ENCODE measurements at places on chromosomes 3 and 15.
A peak's percentile ranks its signal among the peaks of the same experiment; 100 is the strongest.

GRCh38 chr15:70063261-70063925, 34.3 kb downstream of the TLE3 start:
- no peak for DNase-seq

- DNase-seq = no peak
These were observed 270.9 kb downstream of the ULK4 start for GRCh38 chr3:41690766-41691563.

GRCh38 chr15:57038496-57038895, 120.1 kb downstream of the TCF12 start:
- DNase-seq = no peak

DNA sequence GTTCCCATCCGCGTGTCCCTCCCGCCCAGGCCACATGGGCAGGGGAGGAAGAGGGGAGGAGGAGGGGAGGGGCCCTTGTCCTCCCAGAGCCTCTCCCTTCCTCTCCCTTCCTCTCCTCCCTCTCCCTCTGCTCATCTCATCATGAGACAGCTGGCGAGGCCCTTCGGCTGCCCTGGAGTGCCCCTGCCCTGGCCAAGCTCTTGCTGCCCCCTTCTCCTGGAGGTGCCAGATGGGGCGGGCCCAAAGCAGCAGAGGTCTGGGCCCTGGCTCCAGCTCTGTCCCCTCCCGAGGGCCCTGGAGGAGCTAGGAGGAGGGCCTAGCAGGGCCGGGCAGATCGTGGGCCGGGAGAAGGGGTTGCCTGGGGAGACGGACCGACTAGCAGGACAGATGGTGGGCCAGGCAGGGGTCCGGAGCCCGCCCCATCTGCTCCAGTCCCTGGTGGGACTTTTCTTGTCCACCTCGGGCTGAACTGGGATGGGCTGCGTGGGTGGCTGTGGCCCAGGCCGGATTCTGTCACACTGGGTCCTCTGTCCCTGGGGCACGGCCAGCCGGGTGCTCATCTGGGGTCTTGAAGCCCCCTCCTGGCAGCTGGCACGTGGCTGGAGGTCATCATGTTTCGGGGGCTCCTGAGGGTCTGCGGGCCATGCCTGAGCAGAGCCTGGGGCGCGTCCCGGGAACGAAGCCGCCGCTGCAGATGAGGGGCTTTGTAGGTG, 183.4 kb downstream of the GOLGA6L6 start:
- no peak for DNase-seq

DNA sequence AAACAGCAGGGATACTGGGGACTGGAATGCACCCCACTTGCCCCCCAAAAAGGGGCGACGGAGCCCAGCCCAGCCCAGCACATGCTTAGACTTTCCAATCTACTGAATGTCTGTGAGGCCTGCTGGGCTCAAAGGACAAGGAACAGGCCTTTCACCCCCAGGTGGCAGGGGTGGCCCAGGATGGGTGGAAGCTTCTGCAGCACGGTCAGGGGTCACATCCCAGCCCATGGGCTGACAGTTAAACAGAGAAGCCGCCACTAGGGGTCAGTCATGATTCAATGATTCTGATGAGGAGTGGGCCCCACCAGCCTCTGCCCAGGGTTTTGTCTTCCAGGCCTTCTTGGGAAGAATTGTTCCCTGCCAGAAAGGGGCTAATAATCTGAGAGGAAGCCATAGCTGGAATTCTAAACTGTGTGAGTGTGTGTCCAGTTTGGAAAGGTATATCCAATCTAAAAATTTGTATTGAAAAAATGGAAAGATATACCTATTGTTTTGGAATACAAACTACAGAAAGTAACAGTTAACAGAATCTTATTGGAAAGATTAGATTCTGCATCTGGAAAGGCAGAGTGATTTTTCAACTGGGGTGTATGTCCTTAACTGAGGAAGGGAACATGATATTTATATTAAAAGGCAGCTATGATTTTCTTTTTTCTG, 2.2 kb downstream of the CHRNB4 start:
- DNase-seq = peak; percentile 71

- no peak for DNase-seq
These were observed 476.8 kb downstream of the AGBL1 start for GRCh38 chr15:86556396-86557017.

DNA sequence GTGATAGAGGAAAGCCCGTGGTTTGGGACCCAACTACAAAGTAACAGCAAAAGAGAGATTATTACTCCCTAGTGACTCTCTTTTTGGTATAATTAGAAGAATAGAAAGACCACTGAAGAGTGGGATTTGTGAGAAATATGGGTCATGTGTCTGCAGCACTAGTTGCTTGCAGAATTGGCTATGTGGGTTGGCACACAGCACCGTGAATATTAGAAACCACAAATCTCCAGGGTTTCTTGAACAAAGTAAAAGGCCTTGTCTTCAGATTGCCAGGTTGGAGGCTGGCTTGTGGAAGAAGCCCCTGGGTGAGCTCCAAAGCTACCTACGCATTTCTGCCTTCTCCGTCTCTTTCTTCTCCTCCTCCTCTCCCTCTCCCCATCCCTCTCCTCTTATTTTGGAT, 177.9 kb upstream of the ICE2 start:
- DNase-seq = no peak

DNA sequence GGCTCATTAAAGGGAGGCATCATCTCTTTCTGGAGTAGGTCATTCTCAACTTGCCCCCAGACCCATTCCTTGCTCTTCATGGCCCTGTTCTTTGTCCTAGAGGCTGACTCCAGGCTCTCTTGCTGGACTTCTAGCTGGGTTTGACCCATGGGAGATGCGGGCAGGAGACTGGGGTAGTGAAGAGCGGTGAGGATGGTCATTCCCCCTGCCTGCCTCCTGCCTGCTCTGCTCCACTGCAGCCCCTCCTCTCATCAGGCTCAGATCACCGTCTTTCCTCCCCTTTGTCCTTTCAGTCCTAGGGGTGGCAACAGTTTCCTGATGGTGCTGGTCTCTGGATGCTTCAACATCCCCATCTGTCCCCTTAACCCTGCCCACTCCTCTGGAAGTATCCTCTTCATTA, 170.9 kb downstream of the ABHD5 start:
- no peak for DNase-seq

DNA sequence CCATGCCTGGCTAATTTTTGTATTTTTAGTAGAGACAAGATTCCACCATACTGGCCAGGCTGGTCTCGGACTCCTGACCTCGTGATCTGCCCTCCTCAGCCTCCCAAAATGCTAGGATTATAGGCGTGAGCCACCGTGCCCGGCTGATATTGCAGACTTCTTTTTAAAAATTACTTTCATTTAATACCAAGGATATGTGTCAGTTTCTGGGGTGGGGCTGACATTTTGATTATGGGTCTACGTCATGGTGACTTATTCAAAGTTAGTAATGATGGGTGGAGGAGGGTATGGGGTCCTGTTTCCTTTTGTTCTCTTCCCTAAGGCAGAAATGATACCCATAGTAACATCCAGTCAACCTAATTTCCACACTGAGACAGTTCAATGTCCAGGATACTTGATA, 34.7 kb downstream of the GBE1 start:
- DNase-seq = no peak

- peak; percentile 66 for DNase-seq
These were observed 75.9 kb upstream of the RNU6-1 start for GRCh38 chr15:67915461-67916374.

GRCh38 chr15:22861161-22861560, 22.7 kb downstream of the NIPA2 start:
- no peak for DNase-seq

DNA sequence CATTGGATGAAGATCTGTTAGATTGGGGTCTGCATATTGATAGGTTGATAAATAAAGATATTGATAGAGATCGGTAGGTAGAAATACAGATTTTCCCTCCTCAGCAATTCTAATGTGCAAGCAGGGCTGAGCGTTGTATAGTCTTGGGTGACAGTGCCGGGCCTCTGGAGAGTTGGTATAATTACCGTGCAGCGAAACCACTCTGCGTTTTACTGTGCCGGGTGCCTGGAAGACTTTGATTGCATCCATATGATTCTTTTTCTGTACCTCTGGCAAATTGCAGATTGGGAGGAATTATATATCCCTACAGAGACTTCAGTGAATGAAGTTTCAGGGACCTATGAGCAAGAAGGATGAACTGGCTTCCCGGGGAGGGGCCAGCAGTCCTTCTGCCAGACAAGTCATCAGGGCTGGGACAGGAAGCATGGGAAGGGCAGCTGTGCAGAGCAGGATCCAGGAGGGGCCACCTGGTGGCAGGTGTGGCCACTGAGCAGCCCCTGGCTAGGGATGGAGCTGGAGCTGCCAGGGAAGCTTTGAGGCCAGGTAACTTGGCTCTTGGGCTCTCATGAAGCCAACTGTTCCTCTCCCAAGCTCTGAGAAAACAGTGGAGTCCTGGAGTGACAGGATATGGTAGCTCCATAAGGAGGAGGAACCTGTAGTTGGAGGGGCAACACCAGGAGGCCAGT, 132.5 kb downstream of the APBA2 start:
- no peak for DNase-seq

- DNase-seq = peak; percentile 32
These were observed 6.0 kb downstream of the MUC13 start for GRCh38 chr3:124928333-124929202.

GRCh38 chr3:174951034-174951433, 91.9 kb downstream of the NAALADL2 start:
- DNase-seq = no peak

DNA sequence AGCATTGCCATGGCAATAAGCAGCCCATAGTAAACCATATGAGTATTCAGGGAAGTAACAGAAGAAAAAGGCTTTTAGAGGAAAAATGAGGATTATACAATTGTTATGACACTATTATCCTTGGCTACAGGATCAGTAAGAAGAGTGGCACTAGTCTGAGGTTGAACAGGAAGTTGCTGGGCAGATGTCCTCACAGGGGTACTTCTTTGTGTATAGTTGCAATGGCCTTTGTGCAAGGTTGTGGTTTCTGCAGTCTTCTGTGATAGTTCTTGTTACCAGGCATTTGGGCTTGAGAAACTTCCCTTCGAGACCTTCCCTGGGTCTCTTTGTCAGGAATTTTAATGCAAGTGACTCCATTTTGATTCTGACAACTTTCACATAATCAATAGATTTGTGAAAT, 100.6 kb upstream of the ATP11B start:
- DNase-seq = no peak

DNA sequence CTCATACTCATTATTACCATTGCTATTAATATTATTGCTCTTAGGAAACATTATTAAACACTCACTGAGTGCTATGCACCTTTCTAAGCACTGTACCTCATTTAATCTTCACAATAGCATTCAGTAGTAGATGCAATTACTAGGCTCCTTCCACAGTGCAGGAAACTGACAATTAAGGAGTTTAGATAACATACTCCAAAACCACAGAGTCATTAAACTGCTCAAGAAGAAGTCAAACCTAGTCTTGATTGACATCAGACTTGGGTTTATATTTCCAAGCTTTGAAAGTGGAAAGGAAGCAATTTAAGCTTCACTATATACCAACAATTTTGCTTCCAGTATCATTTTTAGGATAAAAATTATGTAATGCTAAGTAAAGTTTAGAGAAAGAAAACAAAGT, 490.1 kb upstream of the ARRDC4 start:
- no peak for DNase-seq

- DNase-seq = no peak
These were observed 89.2 kb downstream of the BBX start for GRCh38 chr3:107611775-107612469.

DNA sequence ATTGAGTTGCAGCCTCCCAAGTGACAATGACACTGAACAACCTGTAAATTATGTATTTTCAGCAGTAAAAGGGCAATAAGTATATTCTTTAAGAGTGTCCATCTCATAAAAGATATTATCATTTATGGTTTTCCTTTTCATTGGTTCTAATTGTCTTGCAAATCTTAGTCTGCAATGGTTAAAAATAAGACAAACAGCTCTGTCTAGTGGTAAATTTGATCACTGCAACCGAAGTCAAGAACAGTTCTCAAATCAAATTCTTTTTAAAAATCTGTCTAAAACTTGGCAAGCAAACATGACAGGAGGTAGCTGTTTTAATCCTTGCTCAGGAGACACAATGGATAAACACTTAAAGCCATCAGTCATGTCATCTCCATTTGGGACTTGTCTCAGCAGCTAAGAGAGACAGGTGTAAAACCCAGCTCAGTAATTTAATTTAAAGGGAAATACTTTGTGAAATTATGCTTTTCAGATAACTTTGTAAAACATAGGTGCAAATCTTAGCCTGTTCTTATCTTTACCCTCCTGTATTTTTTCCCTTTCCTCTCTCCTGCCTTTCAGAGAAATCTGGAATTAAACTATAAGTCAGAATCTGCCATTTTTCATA, 150.3 kb upstream of the ARHGEF26 start:
- DNase-seq = no peak

- DNase-seq = no peak
These were observed 2.8 kb downstream of the FNDC3B start for GRCh38 chr3:172042136-172042662.

DNA sequence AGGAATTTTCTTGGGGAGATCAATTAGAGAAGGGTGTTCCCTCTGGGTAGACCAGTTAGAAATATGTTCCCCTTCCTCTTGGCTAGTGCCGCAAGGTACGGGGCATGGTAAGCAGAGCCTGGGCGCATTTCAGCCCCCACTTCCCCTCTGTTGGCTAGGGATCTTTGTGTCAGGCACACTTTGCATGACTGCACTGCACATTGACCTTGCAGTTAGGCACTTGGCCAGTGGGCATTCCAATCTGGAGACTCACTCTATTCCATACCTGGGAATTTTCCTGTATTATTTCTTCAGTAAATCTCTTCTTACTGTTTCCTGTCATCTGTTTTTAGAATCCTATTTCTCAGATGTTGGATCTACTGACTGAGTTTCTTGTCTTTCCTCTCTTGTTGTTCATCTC, 30.0 kb upstream of the CACNA1D start:
- no peak for DNase-seq

GRCh38 chr3:149639093-149639486, 18.7 kb downstream of the WWTR1 start:
- DNase-seq = no peak

- no peak for DNase-seq
These were observed 78.1 kb downstream of the STT3B start for GRCh38 chr3:31610700-31611275.

GRCh38 chr3:160725338-160725737, 30.7 kb upstream of the PPM1L start:
- DNase-seq = no peak

DNA sequence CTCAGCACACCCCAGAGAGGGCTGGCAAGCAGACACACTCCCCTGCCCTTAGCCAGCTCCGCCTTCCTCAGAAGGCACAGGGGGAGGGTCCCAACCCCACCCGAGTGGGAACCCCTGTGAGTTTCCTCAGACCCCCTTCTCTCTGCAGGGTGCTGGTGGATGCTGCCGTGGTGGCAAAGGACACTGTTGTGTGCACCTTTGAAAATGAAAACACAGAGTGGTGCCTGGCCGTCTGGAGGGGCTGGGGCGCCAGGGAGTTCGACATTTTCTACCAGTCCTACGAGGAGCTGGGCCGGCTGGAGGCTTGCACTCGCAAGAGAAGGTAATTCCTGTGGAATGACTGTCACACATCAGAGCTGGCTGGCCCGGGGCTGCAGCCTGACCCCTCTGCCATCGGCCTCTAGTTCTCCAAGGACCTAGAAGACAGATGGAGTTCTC, 149.4 kb downstream of the LRRK1 start:
- no peak for DNase-seq

Data from renal cortex interstitium (tissue), 15 donors.